ENCODE measurements at places on chromosomes 3 and 15. TPM values are rescaled to one million over a fixed set of nuclear protein-coding genes. Genes with fewer than 3 reads are reported as not detected.

DNA sequence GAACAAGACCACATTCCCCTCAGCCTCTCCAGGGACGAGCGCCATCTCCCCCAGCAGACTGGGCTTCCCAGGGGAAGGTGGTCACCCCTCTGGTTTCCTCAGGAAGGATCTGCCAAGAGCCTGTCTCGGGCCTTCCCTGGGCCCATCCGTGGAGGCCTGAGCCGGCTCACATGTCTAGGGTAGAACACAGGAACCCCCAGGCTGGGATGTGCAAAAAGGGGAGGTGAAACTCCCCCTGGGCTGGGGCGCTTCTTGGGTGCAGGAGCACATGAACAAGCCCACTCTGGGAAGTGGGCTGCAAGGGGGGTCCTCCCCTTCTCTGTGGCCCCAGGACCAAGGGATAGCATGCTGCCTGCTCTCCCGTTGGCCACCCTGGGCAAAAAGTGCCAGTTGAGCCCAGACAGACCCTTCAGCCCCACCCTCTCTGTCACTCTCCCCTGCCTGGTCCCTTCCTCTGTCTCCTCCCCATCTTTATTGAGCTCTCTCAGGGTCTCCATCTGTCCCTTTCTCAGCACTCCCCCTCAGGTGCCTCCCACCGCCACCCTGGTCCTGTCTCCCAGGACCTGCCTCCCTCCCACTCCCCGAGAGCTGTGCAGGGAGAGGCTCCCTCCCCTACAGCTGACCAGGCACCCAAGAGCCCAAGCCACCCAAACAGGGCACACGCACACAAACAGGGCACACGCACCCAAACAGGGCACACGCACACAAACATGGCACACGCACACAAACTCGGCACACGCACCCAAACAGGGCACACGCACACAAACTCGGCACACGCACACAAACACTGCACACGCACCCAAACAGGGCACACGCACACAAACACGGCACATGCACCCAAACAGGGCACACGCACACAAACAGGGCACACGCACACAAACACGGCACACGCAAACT is 864 bp downstream of the SEMA3G start:
- DNase-seq, result no peak

DNA sequence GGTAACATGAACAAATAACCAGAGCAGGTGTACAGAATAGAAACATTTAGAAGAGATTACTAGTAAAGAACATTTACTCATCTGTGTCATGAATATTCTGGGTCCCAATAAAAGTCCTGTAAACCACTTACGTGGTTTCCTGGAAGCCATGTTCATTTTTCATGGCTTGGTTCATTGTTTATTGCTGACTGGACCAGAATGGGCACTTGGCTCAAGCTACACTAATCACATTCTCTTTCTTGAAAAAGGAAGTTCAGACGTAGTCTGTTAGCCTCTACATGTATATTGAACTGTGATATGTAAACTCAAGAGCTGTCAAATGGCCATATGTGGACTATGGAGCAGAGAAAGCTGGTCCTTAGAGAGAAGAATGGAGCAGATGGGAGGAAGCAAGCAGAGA is 138.3 kb upstream of the FAM3D start:
- DNase-seq, result no peak

DNA sequence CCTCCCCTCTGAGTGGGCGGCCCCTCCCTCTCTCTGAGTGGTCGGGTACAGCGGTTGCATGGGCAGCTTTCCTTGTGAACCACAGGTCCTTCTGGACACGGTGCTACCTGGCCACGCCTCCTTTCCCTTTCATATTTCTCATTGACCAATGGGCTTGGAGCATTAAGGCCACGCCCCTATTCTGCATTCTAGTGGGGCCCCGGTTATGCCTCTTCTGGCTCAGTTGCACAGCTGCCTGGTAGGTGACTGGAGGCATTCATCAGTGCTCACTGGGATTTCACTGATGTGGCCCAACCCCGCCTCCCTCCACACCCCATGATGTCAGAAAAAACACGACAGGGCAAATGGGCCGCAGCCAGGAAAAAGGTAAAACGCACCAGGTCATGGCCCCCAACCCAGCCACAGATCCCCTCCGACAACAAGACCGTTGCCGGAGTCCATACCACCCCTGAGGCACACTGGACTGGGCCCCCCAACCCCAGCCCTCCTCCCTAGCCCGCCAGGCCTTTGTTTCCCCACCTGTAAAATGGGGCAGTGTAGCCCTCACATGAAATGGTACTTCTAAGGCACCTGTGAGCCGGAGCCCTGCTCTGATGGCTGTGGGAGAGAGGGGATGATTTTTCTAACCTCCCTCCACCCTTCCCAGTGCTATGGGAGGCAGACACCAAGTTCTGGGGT is 26.3 kb downstream of the NGRN start:
- no peak for DNase-seq

DNA sequence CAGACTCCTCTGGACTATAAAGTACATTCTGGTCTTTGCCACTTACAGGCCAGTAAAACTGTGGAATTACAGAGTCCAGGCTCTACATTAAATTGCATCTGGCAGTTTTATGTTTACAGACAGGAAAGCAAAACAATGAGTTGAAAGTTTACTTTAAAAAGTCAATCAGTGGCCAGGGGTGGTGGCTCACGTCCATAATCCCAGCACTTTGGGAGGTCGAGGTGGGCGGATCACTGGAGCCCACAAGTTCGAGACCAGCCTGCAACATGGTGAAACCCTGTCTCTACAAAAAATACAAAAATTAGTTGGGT is 53.8 kb downstream of the TM4SF4 start:
- DNase-seq, result no peak

- peak; percentile 8 for DNase-seq
Observed at GRCh38 chr3:187966636-187967406, 187.1 kb upstream of the LPP start.

DNA sequence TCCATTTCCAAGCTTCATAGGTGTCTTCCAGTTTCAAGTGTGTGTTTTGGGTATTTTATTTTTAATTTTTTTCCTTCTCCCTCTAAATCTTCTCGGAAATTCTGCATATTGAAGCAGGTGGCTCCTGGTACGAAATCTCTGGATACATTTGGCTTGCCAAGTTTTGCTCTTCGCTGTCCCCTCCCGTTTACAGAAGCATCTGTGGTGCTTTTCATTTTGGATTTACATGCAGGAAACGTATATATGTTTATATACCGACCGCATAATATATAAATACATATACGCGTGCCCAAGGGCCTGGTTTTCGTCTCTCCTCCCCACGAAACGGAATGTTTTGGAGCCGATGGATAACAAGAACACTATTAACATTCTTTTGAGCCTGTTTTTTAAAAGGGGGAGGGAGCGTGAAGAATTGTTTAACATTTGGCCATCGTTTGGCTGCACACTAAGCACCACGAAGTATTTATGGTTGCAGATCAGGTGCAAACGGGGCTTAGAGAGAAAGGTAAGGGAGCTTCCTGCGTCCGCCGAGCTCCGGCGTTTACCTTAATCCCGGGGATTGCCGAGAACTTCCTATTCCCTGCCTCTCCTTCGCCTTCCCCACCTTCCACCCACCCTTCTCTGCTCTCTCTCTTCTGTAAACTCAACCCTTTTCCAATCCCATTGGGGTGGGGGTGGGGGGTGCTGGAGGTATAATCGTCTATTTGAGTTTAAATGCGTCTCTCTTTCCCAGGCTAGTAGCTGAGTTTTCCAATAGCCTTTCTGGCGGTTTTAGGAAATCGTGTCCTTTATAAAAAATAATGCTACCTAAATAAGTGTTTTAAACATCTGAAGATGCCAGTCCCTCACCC is 1.1 kb upstream of the NLGN1 start:
- DNase-seq, result no peak

GOLGA6B gene
- not detected for total RNA-seq

DNA sequence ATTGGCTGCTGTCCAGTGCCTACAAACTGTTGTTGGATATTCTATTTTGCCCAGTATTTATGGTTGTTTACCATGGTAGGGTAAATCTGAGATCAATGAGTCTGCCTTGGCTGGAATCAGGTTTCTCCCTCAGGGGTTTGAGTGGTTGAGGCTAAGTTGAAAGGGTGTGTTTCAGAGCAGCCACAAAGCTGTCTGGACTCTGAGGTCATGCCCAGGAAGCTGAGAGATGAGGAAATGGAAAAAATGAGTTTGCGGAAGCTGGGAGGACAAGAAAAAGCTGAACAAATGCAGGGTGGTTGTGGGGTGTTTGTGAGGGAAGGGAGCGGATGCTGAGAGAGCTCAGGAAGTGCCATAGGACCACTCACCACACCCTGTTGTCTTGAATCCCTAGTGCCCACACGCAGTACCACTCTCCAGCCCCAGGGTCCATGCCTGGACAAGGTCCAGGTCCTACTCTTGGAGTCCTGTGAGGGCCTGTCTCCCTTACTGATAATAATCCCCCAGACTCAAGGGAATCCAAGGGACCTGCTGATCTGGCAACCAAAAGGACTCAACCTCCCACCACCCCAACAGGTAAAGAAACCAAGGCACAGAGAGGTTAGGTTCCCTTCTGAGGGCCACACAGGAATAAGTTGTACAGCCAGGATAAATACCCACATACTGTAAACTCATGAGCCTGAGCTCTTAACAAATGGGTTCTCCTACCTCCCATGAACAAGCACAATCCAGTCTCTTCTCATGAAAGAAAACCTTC is 81.6 kb downstream of the PPCDC start:
- DNase-seq, result no peak

- DNase-seq, result no peak
Observed at GRCh38 chr3:31833391-31834190, 147.5 kb downstream of the OSBPL10 start.

ATP2C1 gene
- 183 TPM for total RNA-seq

- DNase-seq, result peak; percentile 66
Observed at GRCh38 chr3:141686466-141687291, 51.4 kb upstream of the RNF7 start.

DNA sequence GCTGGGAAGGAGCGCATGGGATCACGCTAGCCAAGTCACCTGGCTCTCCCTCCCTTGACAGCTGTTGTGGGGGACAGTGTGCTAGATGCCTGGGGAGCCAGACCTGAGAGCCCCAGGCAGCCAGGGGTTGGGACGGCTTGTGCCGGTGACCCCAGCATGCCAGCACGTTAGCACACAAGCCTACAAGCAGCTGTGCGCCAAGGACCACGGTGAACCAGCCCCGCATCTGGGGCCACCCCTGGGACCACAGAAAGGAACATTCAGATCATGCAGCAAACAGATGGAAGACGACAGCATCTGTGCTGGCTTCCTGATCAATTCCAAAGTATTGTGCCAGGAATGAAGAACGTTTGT is 64.8 kb downstream of the NTRK3 start:
- no peak for DNase-seq

DNA sequence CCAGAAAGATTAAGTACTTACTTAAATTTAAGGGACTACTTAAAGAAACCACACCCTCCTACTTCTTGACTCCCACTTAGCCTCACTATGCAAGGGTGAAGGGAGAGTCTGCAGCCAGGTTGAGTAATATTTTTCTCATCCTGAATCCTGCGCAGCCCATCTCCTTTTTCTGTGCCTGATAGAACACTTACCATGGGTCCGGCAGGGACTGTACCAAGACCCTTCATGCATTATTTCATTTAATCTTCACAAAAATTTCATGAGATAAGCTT is 562.6 kb upstream of the CFAP20DC start:
- no peak for DNase-seq

DNA sequence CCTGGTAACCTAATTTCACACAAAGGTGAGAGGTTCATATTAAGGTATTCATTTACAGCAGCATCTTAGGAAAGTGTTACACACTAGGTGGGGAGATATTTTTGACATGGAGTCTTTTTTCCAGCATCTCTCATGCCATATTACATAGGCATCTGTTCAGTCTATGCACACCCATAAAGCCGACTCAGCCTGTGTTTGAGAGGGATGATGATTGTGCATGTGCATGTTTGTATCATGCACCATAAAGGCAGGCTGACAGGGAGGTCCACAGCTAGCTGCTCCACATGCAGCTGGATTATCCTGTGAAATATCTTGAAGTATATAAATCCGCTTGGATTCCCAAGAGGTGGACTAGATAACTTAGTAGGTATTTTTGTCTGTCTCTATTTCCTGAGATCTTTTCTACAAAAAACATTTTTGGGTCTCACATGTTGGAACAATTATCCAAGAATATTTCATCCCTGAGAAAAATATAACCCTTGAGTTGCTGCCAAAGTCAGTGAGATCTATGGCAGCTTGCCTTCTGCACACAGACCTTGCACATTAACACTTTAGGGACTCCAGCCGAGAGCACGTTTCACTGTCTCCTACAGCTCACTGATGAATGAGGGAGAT is 288.4 kb upstream of the DPH6 start:
- DNase-seq, result no peak

GRCh38 chr3:124203292-124203691 is 211.4 kb upstream of the ROPN1 start:
- DNase-seq, result no peak

SLC28A1 gene
- not detected for total RNA-seq

- no peak for DNase-seq
Observed at GRCh38 chr3:31361371-31362273, 171.1 kb upstream of the STT3B start.

DNA sequence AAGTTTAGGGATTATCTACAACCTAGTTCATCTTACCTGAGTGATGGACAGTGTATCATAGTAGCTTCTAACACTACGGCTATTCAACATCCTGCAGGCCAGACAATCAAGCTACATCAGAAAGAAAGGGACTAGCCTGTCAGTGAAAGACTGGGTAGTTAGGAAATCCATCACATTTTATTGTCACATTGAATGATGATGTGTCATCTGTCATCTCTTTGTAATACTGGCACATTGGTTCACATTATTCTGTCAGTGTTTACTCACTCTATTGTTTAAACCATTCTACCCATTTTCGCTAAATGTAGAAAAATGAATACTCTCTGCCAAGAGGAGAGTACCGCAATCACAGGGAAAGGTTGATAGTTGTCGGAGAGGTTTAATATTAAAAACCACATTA is 1155.8 kb downstream of the TUSC7 start:
- DNase-seq, result no peak

DNA sequence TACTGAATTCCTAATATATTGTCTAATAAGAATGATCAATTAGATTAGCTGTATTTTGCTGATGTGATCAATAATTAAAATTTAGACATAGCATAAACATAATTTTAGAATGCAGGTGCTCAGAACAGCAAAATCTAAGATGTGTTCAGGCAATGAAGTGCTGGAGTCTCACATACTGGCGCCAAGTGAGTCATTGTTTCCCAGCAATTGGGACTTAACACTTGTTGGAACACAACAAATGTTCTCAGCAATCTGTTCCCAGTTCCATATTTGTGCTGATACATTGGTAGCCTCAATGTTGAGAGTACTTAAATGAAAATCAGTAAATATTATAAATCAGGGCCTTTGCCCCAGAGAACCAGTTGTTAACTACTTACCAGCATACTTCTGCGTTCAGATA is 619.0 kb downstream of the ROBO1 start:
- no peak for DNase-seq

GRCh38 chr3:176631165-176631564 is 566.1 kb downstream of the TBL1XR1 start:
- no peak for DNase-seq
